Stimulated activated CD4-positive, alpha-beta T cell treated with anti-CD3 and anti-CD28 coated beads, Interleukin-2, amount 100 ng/mL, for 48 hours (primary cell): ENCODE measurements at places on chromosomes 6 and 20.

DNA sequence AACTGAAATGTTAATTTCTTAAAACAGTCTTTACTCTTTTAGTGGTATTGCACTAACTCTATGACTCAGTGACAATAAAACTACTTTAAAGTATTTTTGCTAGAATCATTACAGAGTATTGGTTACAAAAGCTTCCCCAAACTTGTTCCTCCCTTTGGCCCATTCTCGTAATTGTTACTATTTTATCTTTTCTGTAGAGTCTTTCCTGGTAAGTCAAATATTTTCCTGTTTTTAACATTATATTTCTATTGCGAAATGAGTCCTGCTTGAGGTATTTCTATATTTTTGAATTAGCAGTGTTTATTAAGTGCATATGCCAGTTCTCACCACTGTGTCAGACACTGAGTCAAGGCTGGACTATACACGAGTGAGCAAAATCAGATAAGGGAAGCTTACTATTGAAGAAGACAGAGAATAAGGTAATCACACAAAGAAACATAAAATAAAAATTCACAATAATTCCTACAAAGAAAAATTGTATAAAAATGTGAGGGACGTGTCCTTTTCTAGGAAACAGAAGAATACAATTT is 970.5 kb downstream of the EYS start:
- no peak for DNase-seq

DNA sequence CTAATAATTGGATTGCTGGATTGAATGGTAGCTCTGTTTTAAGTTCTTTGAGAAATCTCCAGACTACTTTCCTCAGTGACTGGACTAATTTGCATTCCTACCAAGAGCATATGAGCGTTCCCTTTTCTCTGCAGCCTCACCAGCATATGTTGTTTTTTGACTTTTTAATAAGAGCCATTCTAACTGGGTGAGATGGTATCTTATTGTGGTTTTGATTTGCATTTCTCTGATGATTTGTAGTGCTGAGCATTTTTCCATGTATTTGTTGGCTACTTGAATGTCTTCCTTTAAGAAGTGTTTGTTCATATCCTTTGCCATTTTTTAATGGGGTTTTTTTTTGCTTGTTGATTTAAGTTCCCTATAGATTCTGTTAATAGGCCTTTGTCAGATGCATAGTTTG is 94.7 kb upstream of the AHI1 start:
- DNase-seq, result no peak

- no peak for DNase-seq
Observed at GRCh38 chr6:150084426-150084825, 15.5 kb upstream of the ULBP3 start.

DNA sequence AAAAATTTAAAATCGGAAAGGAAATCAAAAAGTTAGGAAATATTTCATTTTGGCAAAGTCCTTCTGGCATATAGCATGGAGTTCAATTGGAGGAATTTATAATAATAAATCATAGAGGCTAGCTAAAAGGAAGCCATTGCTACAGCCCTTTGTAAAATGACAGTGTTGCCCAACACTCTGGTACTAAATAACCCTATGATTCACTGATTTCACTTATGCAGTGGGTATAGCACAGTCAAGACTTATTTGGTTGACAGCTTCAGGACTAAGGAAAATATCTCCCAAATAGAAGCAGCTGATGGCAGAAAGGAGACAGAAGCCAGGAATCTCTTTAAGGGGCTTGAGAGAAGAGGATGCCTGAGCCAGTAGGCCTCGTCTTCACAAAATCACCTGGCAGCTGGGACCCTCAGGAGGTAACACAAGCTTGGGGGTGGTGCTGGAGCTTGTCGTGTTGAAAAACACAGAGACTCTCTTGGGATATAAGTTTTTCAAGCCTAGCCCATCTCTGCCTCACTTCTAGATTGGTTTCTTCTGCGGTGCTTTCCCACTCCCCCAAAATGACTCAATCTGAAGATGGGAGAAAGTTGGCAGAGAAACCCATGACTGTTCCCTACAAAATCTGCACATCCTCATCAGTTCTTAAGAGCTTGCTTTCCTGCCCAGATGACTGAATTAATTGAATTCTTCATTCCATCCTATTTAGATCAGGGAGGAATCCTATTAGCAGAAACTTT is 38.4 kb upstream of the EYA4 start:
- DNase-seq, result no peak

GRCh38 chr6:138290423-138290962 is 72.2 kb upstream of the PBOV1 start:
- DNase-seq, result no peak
